ENCODE measurements at places on chromosomes 4 and X.

- no peak for DNase-seq
Observed at GRCh38 chrX:13415509-13415908, 95.7 kb upstream of the ATXN3L start.

DNA sequence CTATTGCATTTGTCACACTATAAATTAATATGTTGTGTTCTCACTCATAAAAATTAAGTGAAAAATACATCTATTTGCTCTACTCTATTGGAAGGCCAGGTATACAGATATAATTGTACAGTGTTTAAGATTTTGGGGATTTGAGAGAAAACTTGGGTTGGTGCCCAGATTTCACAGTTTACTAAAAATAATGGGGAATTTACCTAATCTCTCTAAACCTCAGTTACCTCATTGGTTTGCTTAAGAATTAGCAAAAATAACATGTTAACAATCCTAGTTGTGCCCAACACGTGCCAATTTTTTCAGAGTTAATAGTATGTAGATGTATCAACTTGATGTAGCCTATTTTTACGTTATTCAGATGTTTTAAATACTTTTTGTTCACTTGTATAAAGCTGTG lies 1495.3 kb upstream of the PCDH7 start:
- no peak for DNase-seq

GRCh38 chr4:44150091-44150576 lies 298.5 kb downstream of the KCTD8 start:
- no peak for DNase-seq

DNA sequence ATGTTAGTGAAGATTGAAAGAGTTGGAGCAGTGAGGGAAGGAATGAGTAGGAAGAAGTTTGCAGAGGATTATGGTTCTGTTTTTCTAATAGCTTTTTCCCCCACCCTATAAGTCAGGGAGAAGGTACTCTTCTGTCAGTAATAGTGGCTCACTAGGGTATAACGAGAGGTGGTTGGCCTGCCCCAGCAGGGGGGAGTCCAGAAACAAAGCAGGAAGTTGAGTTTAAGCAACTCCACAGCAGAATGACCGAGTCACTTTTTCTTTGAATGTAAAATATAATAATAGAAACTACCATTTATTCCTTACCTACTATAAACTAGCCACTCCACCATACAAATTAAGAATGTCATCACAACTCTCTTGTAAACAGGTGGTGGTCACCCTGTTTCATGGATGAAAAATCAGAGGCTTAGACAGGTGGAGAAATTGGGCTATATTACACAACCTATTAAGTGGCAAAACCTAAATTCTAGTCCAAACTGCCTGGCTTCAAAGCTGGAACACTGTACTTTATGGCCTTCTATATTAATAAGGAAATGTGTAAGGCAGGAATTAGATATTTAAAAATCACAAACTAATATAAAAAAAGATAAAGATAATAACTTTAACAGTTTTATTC lies 21.9 kb downstream of the AP1AR start:
- no peak for DNase-seq

GRCh38 chr4:47372561-47372960 lies 90.9 kb downstream of the COMMD8 start:
- DNase-seq, result no peak

DNA sequence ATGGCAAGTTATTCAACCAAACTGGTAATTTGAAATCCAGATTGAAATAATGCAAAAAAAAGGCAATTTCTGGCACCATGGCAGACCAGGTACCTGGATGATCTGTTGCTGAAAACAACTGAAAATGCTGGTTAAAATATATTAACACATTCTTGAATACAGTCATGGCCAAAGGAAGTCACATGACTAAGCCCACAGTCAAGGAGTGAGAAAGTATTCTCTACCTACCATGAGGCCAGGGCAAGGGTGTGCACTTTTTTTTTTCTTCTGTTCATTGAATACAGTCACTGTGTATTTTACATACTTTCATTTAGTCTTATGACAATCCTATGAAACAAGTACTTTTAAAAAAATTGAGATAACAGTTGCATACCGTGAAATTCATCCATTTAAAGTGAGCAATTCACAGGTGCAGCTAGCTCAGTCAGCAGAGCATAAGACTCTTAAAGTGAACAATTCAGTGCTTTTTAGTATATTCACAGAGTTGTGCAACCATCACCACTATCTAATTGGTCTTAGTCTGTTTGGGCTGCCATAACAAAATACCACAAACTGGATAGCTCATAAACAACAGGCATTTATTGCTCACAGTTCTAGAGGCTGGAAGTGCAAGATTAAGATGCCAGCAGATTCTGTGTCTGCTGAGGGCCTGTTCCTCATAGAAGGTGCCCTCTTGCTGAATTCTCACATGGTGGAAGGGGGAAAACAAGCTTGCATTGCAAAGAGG lies 4.8 kb upstream of the MPP1 start:
- no peak for DNase-seq

DNA sequence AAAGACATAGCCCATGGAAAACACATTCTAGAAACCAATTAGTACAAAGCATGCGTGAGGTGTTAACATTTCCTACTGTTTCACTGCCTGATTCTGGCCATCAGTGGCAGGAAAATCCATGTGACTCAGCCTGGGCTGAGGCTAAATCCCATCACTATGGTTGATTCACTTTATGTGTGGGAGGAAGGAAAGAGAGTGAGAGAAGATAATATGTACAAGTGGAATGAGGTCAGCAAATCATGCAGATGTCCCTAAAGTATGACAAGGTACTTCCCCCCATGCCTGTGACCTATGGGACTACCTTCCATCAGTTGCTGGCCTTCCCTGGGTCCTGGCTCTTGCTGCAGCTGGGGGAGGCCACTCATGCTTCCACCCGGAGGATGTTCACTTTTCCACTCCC lies 64.2 kb upstream of the MAP3K15 start:
- no peak for DNase-seq

- no peak for DNase-seq
Observed at GRCh38 chr4:160375772-160376452, 1273.0 kb downstream of the RAPGEF2 start.

DNA sequence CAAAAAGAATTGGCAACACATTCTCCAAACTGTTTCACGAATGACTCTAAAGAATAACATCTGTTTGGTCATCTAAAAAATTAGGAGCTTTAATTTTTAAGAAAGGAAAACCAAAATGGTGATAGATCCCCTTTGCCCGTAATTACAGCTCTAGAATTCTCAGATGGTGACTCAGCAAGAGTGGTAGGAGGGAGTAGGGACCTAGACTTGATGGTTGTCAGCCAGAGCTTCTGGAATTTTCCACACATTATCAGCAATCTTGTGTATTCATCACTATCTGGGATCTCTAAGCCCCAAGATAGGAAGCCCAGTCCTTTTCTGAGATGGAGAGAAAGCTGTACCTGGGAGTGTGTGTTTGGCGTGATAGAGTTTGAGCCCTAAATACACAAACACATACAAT lies 103.9 kb upstream of the RAB40AL start:
- DNase-seq, result no peak

- no peak for DNase-seq
Observed at GRCh38 chr4:93693141-93693540, 135.4 kb upstream of the ATOH1 start.

GRCh38 chr4:153684971-153685371 lies 891 bp downstream of the TLR2 start:
- DNase-seq, result no peak

DNA sequence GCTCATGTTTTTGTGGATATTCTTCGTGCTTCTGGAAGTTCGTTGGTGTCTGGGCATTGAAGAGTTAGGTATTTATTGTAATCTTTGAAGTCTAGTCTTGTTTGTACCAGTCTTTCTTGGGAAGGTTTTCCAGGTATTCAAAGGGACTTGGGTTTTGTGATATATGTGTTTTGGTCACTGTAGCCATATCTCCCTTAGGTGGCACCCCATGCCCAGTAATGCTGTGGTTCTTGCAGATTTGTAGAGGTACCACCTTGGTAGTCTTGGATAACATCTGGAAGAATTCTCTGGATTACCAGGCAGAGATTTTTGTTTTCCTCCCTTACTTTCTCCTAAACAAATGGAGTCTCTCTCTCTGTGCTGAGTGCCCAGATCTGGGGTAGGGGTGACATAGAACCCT lies 184.1 kb downstream of the TEX13C start:
- DNase-seq, result no peak

GRCh38 chr4:108029016-108029720 lies 39.5 kb downstream of the HADH start:
- DNase-seq, result no peak

DNA sequence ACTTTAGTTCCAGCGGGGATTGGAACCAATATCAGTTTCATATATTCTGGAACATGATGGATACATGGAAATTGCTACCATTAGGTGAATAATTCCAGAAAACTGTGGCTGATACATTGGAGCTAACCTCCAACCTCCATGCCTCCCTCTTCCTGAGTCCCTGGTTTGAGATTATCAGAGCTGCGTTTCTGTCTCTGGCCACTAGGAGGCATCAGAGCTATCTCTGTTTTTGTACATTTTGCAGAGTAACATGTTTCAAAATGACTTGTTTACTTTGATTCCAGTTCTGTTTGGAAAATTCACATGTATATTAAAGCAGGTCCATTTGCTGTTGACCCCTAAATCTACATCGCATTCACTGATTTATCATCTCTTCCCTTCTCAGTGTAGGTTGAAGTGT lies 2.4 kb upstream of the RAB40AL start:
- DNase-seq, result no peak

DNA sequence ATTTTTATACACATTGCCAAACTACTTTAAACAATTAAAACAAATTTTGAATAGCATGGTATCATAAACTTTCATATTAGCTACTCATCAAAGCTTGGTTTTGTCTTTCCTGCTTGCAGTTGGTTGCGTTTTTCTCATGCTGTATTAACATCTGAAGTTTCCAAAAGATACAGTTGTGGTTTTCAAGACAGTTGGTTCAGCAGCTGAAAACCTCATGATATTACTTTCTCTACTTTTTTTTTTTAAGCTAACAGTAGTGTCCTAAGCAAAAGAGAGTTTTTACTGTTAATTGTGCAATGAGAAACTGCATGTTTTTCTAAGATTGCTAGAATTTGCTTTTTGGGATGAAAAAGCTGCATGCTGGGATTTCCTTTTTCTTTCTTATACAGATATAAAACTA lies 15.2 kb downstream of the RUFY3 start:
- DNase-seq, result no peak

- no peak for DNase-seq
Observed at GRCh38 chr4:16213121-16213520, 13.2 kb downstream of the TAPT1 start.

- no peak for DNase-seq
Observed at GRCh38 chr4:88821522-88821921, 123.9 kb upstream of the NAP1L5 start.

- no peak for DNase-seq
Observed at GRCh38 chr4:181219783-181220416, 1023.3 kb upstream of the TENM3 start.
